Activated T-helper 17 cell treated with anti-CD3 and anti-CD28 coated beads, Interleukin-2, amount 50 U/mL, for 72 hours (primary cell): ENCODE measurements at places on chromosomes 7 and 10. TPM values are rescaled to one million over a fixed set of nuclear protein-coding genes. Genes with fewer than 3 reads are reported as not detected.

DNA sequence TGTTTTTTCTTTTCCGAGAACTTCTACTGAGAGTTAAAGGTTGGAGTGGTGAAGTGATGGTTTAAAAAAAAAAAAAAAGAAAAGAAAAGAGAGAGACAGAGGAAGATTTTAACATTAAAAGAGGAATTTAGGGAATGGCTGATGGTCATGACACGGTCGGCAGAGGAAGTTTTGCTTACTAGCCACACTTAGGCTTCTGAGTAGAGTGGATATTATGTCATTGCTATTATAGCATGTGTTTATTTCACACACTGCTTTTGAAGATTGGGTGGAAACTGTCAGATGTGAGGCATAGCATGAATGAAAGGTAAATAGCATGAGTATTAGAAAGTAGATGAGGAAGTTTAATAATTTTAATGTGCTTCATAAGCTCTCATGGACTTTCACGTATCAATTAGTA is 2.5 kb downstream of the KAT6B start:
- ATAC-seq = no peak

DNA sequence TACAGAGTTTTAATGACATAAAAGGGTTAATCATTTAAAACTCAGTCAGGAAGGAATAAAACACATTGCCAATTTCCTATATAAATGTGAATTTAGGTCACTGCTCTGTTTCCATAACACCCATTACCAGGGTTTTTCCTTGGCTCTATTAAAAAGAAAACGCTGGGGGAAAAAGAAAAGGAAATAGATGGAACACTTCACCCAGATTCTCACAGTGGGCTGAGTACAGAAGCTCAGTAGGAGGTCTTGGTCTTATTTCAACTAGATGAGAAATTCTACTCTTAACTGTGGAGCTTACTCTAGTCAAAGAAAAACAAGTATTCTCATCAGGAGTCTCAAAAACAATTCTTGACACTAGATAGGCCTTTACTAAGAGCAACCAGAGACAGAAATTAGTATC is 36.5 kb downstream of the GLUD1 start:
- ATAC-seq = no peak

Gene GRM3
- total RNA-seq = not detected

- no peak for ATAC-seq
These were observed 53.8 kb upstream of the ADRA2A start for GRCh38 chr10:111023060-111023459.

- ATAC-seq = no peak
These were observed 181.2 kb upstream of the AGR3 start for GRCh38 chr7:17063045-17063383.

Gene ASB4
- total RNA-seq = not detected

DNA sequence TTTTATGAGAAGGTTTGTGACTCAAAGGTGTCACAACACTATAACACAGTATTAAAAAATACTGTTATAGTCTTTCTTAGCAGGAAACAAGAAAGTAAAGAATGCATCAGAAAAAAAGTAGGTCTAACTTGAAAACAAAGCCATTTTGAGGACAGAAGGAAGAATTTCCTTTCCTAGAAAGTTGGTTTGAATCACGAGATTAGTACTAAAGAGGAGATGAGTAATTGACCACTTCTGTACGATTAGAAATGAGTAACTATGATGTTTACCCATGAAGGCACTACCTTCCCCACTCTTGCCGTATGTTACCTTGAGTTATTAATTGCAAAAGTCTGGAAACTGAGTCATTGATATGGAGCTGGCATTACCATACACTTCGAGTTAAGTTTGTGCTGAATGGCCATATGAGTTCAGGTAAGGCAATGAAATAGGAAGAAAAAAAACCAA is 65.2 kb downstream of the FAM185A start:
- peak; percentile 97 for ATAC-seq

DNA sequence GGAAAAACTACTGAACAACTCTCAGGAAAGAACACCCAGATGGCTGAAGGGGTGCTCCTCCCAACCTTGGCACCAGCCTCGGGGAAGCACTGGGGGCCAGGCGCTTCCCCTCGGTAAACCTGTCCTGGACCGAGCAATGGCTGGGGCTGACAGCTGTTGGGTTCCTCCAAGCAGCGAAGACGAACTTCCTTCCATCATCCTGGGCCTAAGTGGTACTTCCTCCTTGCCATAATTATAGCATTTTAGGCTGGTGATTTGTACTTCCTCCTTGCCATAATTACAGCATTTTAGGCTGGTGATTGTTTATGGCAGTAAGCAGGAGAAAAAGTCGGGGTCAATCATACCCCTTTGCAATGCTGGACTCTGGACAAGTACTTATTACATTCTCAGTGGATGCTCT is 69.3 kb downstream of the MYOF start:
- peak; percentile 7 for ATAC-seq

DNA sequence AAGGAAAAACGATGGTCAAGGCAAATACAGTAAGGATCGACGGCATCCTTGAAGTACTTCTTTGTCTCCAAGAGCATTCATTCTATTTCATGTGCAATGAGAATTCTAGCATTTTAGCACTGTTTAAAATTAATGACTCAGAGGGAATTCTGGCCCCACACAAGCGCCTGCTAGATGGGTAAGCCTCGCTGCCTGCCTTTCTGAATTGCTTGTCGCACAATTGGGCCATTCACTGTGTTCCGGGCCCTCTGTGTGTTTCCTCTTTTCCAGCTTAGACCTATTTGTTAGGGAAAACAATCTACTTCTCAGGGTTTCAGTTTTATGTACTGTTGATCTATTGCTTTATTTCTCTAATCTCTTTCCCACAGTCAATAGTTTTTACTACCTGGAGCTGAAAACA is 204.7 kb upstream of the ZNF32 start:
- no peak for ATAC-seq
